T1000 (cell line): ENCODE measurements at places on chromosomes 6 and 20.

GRCh38 chr6:87618531-87618930, 28.6 kb downstream of the ORC3 start:
- DNase-seq, result no peak

- DNase-seq, result no peak
Observed at GRCh38 chr20:50099565-50099991, 13.4 kb downstream of the UBE2V1 start.

DNA sequence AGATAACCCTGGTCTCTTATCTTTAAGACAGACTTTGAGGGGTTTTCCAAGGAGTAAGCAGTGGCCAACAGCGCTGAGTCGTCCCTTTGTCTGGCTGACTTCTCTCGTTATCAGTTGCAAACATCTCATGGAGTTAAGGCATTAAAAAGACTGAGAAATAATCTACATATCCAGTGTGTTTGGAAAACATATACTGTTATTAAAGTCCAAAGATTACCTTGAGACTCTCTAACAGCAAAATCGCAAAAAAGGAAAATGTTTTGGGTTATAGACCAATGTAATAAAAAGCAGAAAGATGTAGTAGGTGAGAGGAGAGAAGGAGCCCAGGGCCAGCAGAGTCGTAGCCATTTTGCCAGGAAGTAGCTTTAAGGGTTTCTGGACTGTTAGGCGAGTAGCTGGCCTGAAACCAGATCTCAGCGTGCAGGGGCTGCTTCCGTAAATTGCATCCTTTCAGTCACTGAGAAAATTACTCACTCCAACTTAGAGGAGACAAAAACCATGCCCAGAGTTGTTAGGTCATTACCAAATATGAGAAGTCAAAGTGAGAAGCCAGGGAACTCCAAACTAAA, 24.6 kb downstream of the MYLK4 start:
- DNase-seq, result no peak

GRCh38 chr20:59124296-59125029, 39.2 kb upstream of the ZNF831 start:
- DNase-seq, result no peak

- no peak for DNase-seq
Observed at GRCh38 chr6:1187293-1188131, 124.4 kb upstream of the FOXQ1 start.

DNA sequence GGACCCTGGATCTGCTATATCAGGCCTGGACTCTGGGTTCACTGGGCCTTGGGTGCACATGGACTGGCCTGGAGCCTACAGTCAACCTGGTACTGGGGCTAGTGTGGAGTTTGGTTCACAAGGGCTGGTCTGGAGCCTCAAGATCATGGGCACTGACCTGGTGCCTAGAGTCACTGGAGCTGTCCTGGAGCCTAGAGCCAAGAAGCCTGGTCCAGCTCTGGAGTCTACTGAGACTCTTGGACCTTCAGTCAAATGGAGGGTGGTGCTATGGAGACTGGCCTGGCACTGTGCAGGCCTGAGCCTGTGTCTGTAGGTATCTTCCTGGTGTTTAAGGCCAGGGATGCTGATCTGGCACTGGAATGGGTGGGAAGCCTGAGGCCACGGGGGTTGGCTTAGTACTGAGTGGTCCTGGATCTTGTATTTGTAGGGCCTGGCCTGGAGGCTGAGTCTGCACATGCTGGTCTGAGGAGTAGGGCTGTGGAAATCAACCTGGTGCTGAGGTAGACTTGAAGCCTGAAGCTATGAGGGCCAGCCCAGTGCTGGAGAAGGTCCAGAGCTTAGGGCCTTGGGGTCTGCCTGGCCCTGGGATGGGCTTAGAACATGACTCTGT, 16.5 kb upstream of the WFDC9 start:
- DNase-seq, result no peak
